NCI-H82 (cell line): ENCODE measurements at places on chromosomes 2 and 18.

DNA sequence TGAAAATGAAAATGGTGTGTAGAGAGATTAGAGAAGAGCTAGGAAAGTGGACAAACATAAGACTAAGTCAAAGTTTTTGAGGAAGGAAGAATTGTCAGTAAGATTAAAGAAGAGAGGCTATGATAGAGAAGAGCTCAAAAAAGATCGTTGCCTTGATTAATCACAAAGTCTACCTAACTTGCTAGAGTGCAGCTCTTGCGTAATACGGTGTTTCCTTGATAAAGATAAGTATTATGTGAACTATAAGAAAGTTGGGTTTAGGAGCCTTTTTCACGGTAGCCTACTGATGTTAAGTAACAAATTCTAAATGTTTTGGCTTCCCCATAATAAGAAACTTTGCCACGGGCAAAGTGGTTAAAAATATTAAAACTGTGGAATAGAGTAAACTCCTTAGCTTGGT lies 226.4 kb upstream of the NRXN1 start:
- no peak for DNase-seq

GRCh38 chr2:133062931-133063665 lies 393.1 kb upstream of the LYPD1 start:
- DNase-seq, result no peak

GRCh38 chr18:39846265-39846664 lies 2108.8 kb upstream of the PIK3C3 start:
- no peak for DNase-seq

DNA sequence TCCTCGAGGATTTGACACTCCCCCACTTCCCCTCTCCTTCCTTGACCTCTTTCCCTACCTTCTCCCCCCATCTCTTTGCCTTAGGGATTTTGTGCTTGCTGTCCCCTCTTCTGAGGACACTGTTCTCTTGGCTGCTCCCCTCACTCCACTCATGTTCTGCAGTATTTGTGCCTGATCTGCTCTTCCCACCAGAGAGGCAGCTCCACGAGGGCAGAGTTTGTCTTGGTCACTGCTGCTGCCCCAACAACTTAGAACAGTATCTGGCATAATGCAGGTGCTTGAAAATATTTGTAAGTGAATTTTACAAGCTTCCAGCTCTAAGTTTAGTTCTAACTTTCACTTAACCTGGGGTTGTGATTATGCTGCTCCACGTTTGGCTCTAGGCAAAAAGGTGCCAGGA lies 10.0 kb upstream of the WIPF1 start:
- DNase-seq, result no peak

DNA sequence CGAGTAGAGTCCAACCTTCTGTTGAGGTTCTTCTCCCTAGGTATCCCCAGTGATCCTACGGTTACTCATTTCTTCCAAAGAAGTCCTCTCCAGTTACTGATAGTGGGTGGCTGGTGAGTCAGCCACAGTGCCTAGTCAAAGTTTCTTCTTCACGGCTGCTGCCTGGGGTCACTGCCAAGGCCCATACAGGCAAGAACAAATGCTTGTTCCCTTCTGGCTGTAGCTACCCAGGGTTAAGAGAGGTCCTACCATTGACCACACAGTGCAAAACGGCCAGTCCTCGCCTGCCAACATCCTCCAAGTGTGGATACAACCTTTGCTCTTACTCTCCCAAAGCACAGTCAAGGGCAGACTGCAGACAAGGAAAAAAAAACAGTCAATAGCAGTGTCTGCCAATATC lies 2.9 kb upstream of the PTPN4 start:
- no peak for DNase-seq

GRCh38 chr2:41662461-41662860 lies 385.4 kb upstream of the PKDCC start:
- DNase-seq, result no peak

DNA sequence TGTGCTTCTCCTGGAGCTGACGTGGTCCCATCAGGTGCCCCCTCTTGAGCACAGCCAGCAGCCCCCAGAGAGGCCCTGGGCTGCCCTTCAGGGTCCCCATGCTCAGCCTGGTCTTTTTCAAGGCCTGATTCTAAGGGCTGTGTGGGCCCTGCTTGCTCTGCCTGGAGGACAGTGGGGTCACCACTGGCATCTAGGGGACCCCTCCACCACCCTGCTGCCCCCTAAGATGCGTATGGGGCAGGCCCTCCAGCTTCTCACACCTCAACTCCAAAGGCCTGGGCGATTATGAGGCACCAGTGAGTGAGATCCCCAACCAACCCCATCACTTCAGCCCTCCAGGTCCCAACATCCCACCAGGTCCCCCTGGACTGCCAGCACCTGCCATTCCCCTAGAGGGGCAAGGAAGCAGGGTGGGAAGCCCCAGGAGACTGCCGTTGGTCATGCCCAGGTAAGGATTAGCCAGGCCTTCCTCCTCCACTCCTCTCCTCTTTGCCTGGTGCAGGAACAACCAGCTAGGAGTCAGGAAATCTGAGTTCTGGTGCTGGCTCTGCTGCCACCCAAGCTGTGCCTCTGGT lies 114.4 kb downstream of the SMAD7 start:
- no peak for DNase-seq

DNA sequence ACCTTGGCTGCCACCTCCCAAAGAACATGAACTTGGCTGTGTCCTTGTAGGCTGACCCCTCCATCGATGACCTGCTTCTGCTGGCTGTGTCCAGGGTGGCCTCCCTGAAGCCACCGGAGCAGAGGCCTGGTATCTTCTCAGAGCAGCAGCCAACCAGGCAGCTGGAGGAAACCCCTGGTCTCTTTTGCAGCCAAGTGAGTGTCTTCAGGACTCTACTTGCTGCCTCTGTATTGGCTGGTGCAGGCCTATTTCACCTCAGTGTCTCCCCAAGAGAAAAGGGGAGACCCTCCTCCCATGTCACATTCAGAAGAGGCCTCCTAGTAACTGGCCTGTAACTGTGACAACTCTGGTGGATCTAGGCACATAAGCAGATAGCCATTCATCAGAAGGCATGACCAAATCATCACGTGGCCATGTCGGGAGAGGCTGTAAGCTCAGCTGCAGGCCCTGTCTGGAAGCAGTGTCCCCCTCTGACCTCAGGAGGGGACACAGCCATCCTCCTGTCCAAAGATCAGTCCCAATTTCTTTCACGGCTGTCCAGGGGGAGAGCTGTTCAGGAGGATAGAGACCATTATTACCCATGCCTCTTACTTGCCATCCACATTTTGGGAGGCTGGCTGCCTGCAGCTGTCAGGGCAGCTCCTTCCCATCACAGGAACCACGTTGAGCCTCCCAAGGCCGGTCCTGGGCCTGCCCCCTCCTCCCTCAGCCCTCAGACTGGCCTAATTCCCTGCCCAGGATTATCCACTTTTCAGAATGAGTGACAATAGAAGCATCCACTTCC lies 20.9 kb upstream of the ROCK2 start:
- peak; percentile 91 for DNase-seq

- no peak for DNase-seq
These were observed 55.7 kb upstream of the AMMECR1L start for GRCh38 chr2:127941461-127941860.

GRCh38 chr2:205370726-205371125 lies 311.6 kb upstream of the NRP2 start:
- no peak for DNase-seq

- DNase-seq, result no peak
These were observed at the start of gene VAMP5 for GRCh38 chr2:85584354-85584856. Gene VAMP5 (plus strand): TSS chr2:85584431. CDS start chr2:85584491, 60 bp downstream.

DNA sequence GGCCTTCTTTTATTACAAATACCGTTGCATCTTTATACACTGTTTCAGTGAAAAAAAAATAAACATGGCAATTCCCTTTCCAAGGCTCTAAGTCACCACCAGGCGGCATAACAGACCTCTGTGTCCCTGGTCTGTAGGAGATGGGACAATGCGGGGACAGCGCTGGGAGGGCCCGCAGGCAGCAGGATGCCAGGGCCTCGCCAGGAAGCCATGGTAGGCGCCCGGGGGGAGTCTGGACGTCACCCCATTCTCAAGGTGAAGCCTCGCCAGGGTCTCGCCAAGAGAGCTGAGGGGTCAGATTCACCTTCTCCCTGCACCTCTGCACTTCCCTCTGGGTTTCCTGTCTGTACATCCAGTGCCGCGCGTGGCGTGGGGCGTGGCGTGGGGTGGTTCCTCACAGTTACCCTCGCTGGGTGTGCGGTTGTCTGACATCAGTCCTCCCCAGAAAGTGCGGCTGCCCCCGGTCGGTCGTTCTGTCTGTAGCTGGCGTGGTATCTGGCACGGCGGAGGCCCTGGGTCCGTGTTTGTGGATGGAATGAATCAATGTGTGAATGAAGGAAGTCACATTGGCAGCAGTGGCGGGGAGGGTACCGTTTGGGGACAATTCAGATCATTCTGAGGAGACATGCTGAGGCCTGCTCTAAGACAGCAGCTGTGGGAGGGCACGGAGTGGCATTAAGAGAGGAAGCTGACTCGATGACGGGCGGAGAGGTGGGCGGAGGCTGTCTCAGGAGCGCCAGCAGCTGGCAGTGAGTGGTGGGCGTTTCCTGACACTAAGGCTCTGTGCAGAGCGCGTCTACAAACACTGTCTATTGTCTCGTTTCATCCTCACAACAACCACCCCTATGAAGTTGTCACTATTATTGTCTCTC lies 46.0 kb downstream of the LRRFIP1 start:
- peak; percentile 84 for DNase-seq

DNA sequence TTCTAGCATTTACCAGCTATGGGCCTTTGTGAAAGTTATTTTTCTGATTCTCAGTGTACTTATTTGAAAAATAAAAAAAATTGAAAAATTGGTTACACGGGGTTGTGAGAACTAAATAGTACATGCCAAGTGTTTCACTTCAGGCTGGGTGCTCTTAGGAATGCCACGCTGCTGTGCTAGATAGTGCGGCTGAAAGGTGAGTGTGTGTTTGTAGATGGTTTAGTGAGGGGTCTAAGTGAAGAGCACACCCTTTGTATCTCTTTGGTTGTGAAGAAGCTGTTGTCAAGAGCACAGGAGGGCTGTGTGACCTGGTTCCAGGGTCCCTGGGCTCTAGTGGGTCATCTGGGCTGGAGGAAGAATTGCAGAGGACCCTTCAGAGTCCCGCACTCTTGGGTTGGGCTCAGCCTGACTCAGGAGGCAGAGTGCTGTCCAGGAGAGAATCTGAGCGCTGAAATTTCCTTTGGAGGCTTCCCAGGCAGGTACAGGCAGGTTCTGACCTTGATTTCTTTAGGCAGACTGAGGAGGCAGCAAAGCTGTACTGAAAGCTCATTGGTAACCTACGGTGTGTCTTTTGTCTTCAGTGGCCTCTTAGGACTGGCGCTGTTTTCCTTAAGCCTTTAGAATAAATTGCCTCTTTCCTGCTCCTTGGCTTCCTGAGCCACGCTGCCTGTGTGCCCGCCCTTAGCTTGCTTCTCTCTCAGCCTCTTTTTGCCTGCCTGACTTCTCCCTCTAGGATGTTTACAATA lies 44.4 kb downstream of the MAP4K4 start:
- no peak for DNase-seq

GRCh38 chr18:56748698-56749268 lies 97.6 kb downstream of the WDR7 start:
- peak; percentile 70 for DNase-seq

GRCh38 chr2:190545093-190545492 lies 10.6 kb upstream of the NEMP2 start:
- DNase-seq, result no peak

DNA sequence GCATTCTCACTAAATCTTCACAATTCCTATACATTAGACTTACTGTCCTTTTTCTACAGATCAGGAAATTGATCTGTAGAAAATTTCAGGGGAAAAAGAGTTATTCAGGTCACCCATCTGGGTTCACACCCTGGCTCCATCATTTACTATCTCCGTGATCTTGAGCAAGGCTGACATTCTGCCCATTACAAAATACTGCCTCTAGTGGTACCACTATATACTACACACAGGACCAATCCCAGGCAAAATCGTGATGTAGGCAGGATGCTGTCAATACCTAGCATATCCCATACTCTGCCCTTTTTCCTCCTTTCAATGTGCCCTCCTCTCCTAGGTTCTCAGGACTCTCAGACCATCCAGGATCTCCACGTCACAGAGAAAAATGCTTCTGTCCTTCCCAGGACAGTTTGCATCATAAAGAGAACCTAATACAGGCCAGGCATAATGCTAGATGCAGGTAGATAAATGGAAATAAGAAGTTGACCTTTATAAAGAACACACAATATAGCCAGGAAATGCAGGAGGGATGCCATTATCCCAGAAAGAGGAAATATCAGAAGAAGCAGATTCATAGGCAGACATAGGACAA lies 101.9 kb downstream of the CDH20 start:
- DNase-seq, result peak; percentile 65

DNA sequence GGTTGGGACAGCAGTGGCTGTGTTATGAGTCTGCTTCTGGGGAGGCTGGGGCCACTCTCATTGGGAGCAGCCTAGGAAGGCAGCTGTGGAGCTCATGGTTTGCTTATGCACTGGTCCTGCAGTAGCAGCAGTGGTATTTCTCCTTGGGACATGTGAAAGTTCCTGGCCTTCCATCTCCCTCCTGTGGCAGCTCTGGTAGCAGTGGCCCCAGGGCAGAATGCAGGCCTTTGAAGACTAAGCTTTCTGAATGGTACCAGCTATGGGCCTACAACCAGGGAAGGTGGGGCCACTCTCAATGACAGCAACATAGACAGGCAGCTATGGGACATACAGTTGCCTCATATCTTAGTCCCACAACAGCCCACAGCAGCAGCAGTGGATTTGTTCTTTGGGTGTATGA lies 117.3 kb upstream of the VWC2L start:
- DNase-seq, result no peak

DNA sequence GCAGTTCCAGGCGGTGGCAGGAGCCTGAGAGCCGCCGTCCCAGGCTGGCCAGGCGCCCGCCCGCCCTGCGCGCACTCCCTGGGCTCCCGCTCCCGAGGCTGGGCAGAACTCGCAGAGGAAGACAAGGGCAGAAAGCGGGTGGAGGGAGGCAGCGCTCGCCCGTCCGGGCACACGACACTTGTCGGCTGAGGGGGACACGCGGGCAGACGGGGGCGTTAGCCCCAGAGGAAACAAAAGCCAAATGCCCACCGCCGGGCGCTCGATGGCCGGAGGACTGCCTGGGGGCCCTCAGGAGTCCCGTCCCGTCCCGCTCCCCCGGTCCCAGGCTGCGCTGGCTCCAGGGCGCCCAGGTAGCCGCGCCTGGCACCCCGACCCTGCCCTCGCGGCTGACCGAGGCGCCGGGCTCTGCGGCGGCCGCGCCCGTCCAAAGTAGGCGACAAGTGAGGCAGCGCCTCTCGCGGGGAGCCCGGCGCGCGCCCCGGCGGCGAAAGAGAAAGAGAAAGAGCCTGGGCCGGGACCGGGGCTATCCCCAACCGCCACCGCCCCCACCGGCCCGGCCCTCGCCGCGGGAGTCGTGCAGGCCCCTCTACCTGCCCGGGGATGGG lies 491 bp downstream of the L3MBTL4 start:
- no peak for DNase-seq

- no peak for DNase-seq
These were observed 147.8 kb upstream of the TWIST2 start for GRCh38 chr2:238700117-238700457.

DNA sequence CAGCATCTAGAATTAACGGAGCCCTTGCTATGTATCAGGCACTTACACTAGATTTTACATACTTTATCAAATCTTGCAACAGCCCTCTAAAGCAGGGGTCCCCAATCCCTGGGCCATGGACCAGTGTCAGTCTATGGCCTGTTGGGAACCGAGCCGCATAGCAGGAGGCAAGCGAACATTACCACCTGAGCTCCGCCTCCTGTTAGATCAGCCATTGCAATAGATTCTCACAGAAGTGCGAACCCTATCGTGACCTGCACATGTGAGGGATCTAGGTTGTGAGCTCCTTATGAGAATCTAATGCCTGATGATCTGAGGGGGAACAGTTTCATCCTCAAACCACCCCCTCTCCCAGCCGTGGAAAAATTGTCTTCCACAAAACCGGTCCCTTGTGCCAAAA lies 13.4 kb downstream of the DNAJB2 start:
- no peak for DNase-seq

- DNase-seq, result no peak
These were observed 157.5 kb upstream of the LMAN1 start for GRCh38 chr18:59516356-59517155.

GRCh38 chr18:27995770-27996502 lies 181.0 kb downstream of the CDH2 start:
- DNase-seq, result no peak
